Stimulated activated CD4-positive, alpha-beta T cell treated with anti-CD3 and anti-CD28 coated beads, TNF-alpha, amount 100 ng/mL, for 4 hours (primary cell): ENCODE measurements at places on chromosomes 11 and 22.

DNA sequence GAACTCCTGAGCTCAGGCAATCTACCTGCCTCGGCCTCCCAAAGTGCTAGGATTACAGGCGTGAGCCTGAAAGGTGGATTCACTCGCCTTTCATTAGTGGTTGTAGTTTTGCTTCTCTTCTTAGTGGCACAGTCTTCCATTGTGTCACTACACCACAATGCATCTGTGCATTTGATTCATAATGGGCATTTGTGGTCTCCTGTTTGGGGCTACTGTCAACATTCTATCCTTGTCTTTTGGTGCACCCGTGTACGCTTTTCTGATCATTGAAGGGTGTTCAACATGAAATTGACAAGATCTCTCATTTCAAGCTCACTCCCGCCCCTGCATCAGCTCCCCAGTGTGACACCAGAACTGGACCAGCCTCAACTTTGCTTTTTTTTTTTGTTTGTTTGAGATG lies 2.0 kb upstream of the SYT12 start:
- no peak for DNase-seq

- no peak for DNase-seq
Measured at GRCh38 chr22:40211476-40212054, 33.8 kb downstream of the TNRC6B start.

GRCh38 chr22:47322854-47323253 lies 560.4 kb downstream of the TBC1D22A start:
- DNase-seq = no peak

DNA sequence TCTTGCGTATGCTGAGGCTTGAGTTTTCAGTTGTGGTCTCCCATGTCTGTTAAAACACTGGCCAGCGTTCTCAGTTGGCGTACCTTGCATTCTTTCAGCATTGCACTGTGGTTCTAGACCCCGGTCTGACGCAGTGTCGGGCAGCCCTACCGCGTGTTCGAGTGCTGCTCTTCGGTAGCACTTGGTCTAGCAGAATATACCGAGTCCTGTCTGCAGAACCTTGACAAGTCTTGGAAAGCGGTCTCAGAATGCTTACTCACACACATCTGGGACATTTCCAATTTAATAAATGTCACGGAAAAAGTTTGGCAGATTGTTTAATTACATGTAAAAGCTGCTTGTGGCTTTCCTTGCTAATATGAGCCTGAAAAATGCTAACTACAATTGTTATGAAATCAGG lies 32.6 kb downstream of the PPFIA1 start:
- no peak for DNase-seq

DNA sequence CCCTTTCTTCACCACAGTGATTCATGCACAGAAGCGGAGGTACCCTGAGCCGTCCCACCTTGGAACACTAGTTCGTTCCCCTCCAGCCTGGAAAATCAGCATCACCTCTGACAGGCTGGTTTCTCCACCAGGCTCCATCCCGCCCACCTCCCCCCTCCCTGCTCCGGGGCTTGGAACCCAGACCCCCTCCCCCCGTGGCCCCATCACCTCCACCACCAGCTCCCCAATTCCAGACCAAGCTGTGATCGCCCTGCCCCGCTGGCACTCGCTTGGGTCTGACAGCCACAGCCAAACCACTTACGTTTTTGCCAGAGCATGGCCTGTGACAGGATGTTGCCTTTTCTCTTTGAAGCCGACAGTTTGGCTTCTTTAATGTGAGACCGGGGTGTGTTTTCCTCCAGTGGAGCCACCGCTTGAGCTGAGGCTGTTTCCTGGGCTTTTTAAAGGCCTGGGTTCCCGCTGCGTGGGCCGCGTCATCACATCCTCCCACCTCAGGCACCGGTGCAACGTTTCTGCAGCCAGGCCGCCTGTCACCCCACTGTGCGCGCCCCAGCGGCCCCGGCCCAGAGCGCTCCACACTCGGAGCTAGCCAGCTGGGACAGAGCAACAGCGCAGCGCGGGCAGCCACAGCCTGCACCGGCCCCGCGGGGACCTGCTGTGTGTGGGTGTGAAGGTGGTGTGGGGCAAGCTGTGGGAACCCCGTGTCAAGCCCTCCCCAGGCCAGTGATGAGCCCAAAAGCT lies at the start of gene POU2AF1:
TSS of gene POU2AF1 (minus strand) at position 415 of the 741 bp plus-strand sequence. CDS start at position 317, 98 bp downstream.
- peak; percentile 70 for DNase-seq

GRCh38 chr11:15665368-15665871 lies 550.7 kb downstream of the INSC start:
- DNase-seq = no peak

- DNase-seq = no peak
Measured at GRCh38 chr22:36687516-36687915, 16.0 kb downstream of the CACNG2 start.

DNA sequence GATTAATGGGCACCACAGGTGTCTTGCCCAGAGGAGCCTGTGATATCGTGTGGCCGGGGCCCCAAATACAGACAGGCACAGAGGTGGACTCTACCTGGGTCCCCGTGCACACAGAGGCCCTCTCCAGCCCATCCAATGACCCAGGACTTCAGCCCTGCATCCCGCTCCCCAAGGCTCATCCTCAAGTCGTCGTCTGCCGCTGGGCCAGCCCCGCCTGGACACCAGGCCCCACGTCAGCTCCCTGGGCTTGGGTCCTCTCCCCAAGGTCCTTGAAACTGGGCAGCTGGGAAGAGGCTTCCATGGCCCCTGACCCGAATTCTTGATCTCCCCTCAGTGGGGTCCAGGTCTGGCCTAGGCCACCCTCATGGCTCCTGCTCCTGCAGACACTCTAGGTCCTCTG lies 20.2 kb downstream of the SHISAL1 start:
- no peak for DNase-seq

DNA sequence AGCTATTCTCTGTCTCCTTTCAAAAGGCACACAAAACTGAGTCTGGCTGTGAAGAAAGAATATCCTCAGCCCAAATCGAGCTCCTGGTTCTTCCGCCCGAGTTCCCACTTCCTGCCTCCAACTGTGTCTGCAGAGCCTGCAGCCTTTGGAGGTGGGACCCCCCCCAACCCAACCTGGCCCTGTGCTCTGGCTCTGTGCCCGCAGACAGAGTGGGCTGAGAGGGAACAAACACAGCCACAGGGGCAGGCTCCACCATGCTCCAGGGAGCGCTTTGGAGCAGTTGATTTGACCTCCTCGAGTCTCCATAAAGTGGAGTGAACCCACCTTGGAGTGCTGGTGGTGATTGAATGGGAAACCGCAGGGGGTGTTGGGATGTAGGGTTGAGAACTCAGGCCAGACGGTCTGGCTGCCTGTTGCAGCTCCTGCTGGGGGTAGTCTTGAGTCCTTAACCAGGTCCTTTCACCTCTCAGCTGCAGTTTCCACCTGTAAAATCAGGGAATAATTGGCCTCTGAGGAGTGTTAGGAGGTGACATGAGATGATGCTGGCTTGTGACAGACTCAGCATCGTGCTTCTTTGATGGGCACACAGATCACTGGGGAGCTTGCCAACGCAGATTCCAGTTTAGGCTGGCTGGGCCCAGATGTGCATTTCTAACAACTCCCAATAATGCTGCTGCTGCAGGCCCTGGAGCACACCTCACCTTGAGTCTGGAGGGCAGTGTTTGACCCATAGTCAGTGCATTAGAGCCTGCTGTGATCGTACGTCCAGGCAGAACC lies 11.4 kb downstream of the DAGLA start:
- no peak for DNase-seq

DNA sequence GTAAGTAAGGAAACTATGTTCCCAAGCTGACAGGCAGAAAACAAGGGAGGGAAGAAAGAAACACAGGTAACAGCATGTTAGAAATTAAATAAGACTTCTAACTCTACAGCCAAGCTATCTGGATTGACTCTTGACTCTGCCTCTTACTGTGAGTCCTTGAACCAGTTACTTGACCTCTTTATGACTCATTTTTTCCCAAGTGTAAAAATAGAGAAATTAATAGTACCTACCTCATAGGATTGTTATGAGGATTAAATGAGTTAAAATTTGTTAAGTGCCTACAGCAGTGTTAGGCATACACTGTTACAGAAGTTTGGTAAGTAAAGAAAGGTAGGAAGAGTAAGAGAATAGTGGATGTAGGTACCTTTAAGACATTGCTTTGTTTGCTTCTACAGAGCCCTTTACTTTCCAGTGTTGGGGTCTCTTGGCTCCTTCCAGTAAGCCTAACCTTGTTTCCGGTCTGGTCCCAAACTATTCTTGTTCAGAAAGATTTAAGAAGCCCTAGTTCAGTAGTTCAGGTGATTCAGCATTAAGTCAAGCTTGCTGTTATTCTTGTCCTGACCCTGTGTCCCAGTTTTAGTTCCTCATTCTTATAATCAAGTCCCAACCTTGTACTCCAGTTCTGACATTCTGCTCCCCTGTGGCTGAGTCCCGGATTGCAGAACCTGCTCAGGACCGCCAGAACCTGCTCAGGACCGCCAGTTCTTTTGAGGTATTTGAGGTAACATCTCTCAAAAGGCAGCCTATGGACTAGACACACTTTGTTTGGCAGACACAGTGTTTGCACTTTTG lies 963.4 kb upstream of the CCDC90B start:
- no peak for DNase-seq

- DNase-seq = no peak
Measured at GRCh38 chr22:44821741-44822475, 69.5 kb downstream of the ARHGAP8 start.

DNA sequence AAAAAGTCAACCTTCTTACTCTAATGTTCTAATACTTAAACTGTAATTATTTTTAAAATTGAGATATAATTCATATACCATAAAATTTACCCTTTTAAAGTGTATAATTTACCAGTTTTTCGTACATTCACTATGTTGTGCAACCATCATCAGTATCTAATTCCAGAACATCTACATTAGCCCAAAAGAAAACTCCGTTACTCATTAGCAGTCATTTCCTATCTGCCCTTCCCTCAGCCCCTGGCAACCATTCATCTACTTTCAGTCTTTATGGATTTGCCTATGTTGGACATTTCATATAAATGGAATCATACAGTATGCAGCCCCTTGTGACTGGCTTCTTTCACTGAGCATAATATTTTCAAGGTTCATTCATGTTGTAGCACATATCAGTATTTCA lies 22.2 kb downstream of the SGSM3 start:
- DNase-seq = no peak

DNA sequence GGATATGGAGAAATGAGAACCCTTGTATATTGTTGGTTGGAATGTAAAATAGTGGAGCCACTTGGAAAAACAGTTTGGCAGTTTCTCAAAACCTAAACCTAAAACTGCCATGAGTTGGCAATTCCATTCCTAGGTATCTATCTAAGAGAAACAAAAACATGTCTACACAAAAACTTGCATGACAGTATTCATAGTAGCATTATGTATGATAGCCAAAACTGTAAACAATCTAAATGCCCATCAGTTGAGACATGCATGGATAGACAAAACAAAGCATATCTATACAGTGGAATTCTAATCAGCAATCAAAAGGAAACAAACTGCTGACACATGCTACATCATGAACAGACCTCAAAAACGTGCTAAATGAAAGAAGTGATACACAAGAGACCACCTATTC lies 34.9 kb downstream of the TRAF6 start:
- no peak for DNase-seq

DNA sequence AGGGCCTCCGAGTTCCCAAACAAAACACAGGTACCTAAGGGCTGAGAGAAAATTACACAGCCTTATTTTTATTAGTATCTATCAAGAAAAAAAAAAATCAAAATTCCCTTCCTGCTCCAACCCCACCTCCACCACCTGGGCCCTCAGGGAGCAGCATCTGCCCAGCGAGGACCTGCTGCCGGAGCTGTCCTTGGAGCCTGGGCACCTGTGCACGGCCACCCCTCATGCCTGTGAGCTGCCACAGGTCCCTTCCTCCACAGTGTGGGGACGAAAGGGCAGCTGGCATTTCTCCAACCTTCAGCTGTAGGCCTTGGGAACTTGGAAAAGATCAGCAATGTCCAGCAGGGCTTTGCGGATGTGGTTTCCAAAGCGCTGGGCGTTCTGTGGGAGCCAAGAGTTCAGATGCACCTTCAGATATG lies 6.3 kb upstream of the SYCE3 start:
- no peak for DNase-seq

DNA sequence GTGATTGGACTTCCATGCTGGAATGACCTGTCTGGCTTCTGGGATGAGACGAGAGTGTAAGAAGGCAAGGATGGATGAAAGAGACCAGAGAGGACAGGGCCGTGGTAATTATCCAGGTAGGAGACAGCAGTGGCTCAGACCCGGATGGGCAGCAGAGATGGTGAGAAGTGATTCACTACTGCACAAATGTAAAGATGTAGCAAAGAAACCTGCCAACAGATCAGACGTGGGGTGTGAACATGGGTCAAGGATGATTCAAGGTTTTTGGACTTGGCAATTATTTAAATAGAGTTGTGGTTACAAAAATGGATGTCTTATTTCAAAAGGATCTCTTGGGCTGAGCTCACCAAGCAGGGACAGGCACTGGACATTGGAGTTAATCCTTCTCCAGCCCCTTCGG lies 32.7 kb downstream of the RIBC2 start:
- DNase-seq = no peak

DNA sequence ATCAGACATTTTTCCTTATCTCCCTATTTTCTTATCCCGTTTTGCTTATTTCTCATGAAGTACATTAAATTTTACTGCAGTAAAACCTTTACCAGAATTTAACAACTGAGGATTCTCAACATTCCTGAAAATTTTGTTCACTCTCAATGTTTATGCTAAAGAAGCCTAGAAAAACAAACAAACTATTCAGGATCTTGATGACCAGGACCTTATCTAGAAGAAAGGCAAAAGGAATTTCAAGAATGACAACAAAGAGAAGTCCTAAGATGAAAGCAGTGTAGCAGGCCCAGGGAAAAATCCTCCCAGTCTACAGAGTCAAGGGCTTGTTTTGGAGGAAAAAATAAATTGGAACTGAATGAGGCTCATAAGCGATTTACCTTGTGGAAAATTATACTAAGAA lies 283.3 kb upstream of the ARHGAP42 start:
- no peak for DNase-seq

- DNase-seq = no peak
Measured at GRCh38 chr11:109697140-109697843, 275.3 kb downstream of the C11orf87 start.

GRCh38 chr11:59180168-59180776 lies 8.3 kb downstream of the DTX4 start:
- no peak for DNase-seq

DNA sequence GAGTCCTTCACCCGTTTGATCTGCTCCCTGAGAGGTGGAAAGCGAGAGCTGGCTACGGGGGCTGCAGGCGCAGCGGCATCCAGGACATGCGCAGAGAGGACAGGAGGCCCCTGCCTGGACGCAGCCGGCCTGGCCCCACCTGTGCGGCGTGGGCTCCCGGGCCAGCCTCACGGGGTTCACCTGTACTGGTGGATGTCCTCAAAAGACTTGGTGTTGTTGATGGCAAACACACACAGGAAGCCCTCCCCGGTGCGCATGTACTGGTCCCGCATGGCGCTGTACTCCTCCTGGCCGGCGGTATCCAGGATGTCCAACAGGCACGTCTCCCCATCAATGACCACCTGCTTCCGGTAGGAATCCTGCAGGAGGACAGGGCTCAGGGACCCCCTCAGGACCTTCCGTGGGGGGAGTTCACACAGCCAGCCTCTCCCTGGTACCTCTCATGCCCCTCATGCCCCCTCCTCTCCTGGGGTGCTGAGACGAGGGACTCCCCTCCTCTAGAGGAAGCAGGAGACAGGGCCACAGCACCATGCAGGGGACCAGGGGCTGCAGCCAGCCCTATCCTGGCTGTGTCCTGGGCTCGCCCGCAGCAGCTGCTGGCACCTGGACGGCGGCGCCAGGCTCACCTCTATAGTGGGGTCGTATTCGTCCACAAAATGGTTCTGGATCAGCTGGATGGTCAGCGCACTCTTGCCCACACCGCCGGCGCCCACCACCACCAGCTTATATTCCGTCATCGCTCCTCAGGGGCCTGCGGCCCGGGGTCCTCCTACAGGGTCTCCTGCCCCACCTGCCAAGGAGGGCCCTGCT lies 1.6 kb downstream of the HRAS start:
- DNase-seq = no peak
